ENCODE measurements at places on chromosomes 3 and 15.

- DNase-seq = no peak
Measured at GRCh38 chr3:107377151-107377550, at the start of gene CCDC54. Gene CCDC54, plus strand, starts transcription at chr3:107377439. Its CDS starts 149 bp downstream, at chr3:107377588.

- no peak for DNase-seq
Measured at GRCh38 chr15:34603095-34603494, 19.6 kb upstream of the GOLGA8B start.

- no peak for DNase-seq
Measured at GRCh38 chr15:94174399-94174802, 57.0 kb upstream of the MCTP2 start.

DNA sequence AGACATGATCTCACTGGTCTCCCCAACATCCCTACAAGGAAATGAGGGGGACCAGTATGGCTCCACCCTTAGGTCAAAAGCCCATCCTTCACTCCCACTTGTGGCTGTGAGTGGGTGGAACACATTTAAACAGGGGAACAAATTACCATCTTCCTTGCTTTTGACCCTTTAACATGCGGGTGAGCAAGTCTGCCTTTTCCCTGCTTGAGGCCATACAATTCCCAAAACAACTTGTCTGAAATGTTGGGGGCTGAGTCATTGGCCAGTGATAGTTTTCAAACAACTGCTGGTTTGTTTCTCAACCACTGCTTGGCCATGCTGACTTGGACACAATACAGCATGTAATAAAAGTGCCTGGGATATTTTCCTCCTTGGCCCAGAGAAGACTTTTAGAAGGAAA lies 39.6 kb downstream of the COL8A1 start:
- DNase-seq = no peak

- DNase-seq = no peak
Measured at GRCh38 chr3:112116748-112117186, 16.3 kb downstream of the GCSAM start.

DNA sequence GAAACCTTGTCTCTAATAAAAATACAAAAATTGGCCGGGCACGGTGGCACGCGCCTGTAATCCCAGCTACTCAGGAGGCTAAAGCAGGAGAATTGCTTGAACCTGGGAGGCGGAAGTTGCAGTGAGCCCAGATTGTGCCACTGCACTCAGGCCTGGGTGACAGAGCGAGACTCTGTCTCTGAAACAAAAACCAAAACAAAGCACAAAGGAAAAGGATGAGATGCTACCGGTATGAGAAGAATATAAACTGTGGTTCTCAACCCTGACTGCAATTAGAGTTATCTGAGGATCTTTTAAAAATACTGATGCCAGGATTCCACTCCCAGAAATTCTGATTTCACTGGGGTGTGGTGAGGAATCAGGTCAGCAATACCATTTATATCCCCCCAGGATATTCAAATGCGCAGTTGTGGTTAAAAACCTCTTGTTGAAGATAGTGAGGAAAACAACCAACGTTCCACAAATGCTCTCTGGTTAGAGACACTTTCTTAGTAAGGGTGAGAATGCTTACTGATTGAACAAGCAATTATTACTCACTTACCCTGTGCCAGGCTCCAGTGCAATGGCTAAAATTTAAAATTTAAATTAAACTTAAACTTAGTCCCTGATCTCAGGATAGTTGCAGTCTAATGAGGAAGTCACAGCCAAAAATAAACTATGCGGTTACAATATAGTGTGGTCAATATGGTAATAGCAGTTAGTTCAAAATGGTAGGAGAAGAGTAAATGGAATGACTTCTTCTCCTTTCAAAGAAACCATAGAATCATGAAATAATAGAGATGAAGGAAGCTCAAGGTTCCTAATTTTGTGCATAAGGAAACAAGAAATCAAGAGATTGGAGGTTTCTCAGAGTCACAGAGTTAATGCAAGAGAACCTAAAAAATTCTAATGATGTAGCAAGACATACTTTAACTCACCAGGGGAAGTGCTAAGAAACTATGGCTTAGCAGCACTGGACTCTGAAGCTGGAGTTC lies 109.5 kb downstream of the SSR3 start:
- no peak for DNase-seq

DNA sequence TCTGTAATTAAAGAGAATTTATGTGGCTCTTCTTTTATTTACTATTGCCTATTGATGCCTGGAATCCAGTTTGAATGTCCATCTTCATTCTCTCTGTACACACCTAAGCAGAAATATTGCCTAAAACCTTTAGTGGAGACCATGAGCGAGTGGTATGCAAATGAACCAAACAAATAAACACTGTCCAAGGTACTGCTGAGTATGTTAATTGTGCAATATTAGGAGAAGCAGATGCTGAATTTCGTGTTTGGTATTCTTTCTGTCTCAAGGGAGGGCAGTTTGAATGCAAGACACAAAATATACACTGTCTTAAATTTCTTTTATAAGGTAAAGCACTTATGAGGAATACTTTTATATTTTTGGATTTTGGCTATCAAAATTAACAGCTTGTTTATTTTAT lies 440.9 kb downstream of the RBMS3 start:
- DNase-seq = no peak

GRCh38 chr3:4795905-4796304 lies 183.3 kb upstream of the BHLHE40 start:
- DNase-seq = no peak

DNA sequence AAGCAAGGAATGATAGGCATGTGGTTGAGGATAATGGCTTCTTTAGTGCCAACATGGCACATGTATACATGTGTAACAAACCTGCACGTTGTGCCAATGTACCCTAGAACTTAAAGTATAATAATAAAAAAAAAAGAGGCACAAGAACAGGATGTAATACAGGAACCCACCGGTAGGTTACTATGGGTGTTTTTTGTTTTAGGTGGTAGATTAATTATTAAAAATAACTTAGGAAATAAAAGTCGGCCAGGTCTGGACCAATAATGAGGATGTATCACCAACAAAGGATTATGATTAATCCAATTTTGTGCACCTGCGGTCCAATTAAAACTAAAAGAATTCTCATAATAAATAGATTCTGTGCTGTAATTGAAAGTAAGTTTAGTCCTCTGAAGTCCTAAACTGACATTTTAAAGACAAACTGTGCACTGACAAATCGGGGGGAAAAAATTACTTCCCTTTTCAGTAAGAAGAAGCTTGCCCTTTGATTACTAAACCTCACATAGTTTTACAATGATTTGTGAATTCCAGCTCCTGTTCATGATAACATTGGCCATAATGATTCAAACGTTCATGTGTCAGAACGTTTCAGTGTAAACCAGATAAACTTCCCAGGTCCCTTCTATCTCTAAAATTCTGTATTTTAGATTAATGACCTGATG lies 62.2 kb downstream of the CASR start:
- DNase-seq = no peak

DNA sequence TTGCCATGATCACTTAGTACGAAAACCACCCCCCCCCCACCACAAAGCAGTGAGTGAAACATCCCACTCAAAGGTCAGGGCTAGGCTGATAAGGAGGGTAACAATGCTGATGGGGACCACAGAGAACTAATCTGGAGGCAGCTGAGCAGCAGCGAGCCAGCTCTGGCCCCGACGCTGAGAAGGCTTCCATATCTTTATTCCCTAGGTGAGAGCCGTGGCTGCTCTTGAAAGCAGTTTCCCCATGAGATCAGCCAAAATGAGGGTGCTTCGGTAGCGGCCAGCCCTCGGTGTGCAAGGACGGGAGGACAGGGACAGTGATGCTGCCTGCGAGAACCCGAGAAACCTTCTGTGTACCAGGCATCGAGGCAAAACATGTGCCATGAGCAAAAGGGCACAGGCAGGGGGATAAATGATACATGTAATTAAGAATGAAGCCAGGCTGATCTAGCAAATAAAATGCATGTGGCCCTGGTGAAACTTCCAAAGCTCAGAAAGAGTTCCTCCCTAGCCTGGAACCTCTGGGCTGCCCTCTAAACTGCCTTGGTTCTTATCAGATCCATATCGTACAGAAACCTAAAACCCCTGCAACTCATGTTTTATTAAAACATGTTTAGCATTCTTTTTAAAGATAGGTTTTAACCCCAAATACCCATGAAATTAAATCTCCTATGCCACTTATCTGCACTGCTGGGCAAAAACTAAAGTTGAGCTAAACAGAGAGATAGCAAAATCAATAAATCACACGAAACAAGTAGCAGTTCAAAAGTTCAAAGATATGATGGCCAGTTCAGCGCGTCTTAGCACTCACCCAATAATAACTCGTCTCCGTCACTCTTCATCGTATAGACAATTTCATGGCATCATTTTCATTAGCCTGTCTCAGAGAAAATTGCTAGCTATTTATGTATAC lies 337.3 kb downstream of the FOXP1 start:
- DNase-seq = no peak

GRCh38 chr3:35946854-35947515 lies 307.7 kb downstream of the ARPP21 start:
- no peak for DNase-seq

DNA sequence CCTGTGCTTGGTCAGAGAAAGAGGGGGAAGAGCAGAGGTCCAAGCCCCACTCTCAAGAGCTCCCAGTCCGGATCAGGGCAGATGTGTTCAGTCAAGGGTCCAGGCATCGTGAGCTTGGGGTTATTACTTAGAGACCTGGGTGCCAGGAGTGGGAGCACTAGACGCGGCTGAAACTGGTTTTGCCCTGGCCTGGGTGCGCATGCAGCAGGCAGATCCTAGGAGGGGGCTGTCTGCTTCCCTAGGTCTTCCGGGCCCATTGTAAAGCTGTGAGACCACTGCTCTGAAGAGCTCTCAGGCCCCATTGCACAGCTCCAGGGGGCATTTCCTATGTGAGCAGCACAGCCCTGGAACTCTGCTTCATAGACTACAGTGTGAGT lies 204.9 kb upstream of the LINGO1 start:
- no peak for DNase-seq

GRCh38 chr15:58332676-58333400 lies 99.0 kb upstream of the LIPC start:
- no peak for DNase-seq

DNA sequence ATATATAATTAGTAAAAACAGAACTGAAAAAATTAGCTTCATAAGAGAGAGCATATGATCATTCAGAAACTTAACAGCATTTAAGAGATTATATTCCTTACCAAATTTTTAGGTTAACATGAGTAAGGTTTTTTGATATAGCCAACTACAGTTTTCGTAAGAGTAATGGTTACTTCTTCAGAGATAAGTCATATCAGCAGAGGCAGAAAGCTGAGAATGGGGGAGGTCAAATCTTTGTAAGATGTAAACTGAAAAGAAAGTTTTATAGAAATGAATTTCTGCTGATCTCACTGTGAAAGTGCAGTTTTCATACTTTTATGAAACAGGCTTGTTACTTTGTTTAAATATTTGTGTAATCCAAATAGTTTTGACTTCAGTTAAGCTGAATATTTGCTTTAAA lies 193.3 kb downstream of the ZBTB20 start:
- DNase-seq = no peak

DNA sequence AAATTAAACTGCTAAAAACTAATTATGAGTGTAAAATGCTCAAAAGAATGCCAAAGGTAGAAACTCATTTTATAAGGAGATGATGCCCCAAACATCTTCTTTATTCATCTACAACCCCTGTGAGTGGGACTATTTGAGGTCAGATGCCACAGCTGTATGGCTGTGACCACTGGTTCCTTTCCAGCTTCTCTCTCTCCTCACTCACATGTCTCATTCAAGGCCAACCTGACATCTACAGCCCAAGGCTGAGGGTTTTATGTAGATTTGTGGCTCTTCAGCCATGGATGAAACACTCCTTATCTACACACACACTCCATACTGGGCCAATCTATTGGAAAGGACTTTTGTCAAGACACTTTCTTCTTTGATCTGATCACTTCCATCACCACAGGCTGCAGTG lies 231.3 kb downstream of the KCNMB2 start:
- no peak for DNase-seq

DNA sequence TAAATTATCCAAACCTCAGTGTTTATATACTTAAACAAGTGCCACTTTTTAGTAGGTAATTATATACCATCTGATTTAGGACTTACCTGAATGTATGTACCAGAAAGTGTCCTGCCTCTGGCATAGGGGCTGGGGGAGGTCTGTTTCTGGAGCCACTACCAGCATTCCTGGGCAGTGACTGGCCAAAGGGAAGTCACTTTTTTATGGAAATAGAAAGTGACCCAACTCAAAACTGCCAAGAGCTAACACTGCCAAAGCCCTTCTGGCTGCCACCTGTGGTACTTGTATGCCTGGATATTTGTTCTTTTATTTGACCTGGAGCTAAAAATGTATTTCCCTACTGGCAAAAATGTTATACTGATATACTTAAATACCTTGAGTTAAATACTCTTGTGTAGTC lies 42.7 kb downstream of the ESYT3 start:
- DNase-seq = no peak

DNA sequence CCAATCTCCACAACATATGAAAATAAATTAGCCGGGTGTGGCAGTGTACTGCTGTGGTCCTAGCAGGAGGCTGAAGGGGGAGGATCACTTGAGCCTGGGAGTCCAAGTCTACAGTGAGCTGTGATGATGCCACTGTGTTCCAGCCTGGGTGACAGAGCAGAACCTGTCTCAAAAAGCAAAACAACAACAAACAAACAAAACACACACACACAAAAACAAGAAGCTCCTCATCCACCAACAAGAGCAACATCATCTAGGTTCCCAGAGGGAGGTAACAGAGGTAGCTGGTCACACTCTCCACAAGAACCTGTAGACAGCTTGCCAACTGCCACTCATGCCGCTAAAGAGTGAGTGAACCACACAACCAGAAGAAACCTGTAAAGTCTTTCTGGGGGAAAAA lies 34.8 kb downstream of the PTPN9 start:
- DNase-seq = no peak

DNA sequence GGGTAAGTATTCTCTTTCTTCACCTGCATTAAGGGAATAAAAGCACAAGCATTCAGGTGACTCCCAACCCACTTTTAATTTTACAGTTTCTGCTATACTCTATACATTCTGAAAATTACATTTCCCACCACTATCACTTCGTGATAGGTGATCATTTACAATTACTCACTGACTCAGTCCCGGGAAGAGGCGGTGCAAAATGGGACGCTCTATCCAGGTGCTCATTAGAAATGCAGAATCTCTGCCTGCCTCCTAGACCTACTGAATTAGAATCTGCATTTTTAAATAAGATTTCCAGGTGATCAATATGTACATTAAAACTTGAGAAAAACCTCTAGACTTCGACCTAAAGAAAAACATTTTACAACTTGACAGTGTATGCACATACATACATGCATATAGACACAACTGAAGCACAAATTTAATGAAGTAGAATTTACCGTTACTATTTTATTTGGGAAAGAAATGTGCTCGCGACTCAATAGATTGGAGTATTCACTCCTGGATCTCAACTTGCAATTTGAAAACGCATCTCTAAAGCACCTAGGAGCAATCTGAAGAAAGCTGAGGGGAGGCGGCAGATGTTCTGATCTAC lies 598 bp upstream of the TGFBR2 start:
- no peak for DNase-seq

Measured in stimulated activated CD8-positive, alpha-beta memory T cell treated with anti-CD3 and anti-CD28 coated beads, Interleukin-7, amount 100 ng/mL, for 1 hour (primary cell).